ENCODE measurements at places on chromosomes 5 and 9.

DNA sequence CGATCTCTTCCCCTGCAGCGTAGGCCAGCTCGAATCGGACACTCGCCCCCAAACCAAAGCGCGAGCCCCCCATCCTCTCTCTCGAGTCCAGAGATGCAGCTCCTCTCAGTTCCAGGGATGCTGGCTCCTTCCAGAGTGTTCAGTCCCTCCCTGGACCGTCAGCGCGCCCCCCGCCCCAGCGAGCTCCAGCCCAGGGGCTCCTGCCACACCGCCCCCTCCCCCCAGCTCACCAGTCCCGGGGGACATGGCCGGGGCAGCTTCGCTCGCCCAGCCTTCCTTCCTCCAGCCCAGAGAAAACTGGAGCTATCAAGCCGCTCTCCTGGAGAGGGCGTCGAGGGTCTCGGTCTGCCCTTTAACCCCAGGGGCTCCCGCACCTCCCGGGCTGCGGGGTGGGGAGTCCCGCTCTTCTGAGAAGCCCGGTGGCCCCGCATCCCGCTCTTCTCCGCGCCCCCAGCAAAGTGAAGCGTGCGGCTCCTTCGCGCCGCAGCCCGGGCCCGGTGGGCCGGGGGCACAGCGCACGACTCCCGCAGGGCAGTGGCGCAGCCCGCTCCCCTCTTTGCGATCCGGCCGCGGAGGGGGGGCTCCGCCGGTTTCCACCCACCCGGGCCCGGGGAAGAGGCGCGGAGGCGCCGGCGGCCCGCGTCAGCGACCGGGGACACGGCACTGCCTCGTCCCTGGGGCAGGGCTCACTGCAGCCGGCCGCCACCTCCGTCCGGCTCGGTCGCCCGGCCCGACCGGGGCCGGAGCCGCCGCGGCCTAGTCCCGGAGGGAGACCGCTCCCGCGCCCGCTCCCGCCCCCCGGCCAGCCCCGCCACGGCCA is 587 bp downstream of the MIER3 start:
- peak; percentile 12 for DNase-seq

GRCh38 chr5:112514111-112514510 is 95.0 kb upstream of the EPB41L4A start:
- DNase-seq: no peak

GRCh38 chr9:26754509-26755164 is 138.0 kb downstream of the CAAP1 start:
- DNase-seq: no peak

DNA sequence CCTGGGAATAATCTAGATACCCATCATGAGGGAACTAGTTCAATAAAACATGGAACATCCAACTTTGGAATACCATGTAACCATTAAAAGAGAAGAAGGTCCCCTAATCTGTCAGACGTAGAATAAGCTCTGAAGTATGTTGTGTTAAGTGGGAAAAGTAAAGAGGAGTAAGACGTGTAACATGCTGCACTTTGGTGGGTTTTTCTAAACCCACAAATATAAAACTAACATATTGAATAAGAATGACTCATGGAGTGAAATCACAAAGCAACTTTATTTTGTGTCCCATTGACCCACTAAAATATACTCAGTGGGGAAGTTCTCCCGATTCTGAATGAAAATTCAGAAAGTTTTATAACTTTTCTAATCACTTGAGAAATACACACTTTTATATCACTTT is 67.9 kb upstream of the PIK3R1 start:
- DNase-seq: no peak
